ENCODE measurements at places on chromosomes 5 and 9. TPM values are rescaled to one million over a fixed set of nuclear protein-coding genes. Genes with fewer than 3 reads are reported as not detected.

GOLM1 gene
- total RNA-seq: 5.5 TPM

NR4A3 gene
- total RNA-seq: 51.1 TPM

HEMGN gene
- 0.54 TPM for total RNA-seq

CCL28 gene
- 7.4 TPM for total RNA-seq

SLC34A3 gene
- not detected for total RNA-seq

SUSD3 gene
- total RNA-seq: 40.9 TPM

C9orf50 gene
- not detected for total RNA-seq

C5orf46 gene
- total RNA-seq: not detected

ALDOB gene
- total RNA-seq: not detected
